ENCODE measurements at places on chromosomes 16 and 17.

- DNase-seq: no peak
Observed at GRCh38 chr16:55372792-55373488, 48.9 kb downstream of the IRX6 start.

GRCh38 chr16:19704321-19705145 is 13.5 kb downstream of the KNOP1 start:
- DNase-seq: no peak

DNA sequence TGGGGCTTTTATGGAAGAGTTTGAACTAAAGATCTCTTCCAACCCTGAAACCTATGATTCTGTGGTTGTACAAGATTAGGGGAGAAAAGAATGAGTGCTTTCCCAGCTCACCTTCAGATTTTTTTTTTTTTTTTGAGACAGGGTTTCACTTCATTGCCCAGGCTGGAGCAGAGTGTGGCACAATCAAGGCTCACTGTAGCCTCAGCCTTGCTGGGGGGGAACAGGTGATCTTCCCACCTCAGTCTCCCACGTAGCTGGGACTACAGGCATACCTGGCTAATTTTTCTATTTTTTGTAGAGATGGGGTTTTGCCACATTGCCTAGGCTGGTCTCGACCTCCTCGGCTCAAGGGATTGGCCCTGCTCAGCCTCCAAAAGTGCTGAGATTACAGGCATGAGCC is 21.8 kb upstream of the ITGB3 start:
- DNase-seq: no peak

DNA sequence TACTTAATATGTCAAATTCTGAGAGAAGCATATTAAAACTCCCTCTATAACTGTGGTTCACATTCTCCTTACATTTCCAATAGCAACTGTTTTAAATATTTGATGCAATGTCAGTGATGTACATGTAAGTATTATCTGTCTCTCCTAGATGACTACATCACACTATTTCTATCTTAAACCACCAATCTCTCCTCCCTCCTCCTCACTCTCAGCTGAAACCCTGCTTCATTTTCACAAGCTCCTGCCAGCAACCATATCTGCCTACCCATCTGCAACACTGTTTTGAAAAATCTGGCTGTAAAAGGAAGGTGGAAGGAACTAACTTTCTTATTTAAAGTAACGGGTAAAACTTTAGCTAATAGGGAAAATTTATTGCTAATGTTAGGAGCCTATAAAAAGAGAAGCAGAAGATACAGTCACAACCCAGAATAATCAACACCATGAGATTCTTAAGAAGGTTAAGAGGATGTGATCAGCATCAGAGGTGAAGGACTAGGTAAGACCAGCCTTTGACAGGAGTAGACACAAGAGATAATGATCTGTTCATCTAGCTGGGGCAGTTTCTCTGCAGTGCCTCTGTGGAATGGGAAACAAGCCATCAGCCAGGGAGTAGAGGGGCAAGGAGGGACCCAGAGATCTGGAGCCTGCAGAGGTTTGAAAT is 31.0 kb downstream of the MYH10 start:
- DNase-seq: no peak

GRCh38 chr17:7930841-7931631 is 710 bp downstream of the TRAPPC1 start:
- no peak for DNase-seq

GRCh38 chr17:63555500-63556156 is 5.4 kb downstream of the DCAF7 start:
- no peak for DNase-seq
